ENCODE measurements at places on chromosomes 2 and 18.

DNA sequence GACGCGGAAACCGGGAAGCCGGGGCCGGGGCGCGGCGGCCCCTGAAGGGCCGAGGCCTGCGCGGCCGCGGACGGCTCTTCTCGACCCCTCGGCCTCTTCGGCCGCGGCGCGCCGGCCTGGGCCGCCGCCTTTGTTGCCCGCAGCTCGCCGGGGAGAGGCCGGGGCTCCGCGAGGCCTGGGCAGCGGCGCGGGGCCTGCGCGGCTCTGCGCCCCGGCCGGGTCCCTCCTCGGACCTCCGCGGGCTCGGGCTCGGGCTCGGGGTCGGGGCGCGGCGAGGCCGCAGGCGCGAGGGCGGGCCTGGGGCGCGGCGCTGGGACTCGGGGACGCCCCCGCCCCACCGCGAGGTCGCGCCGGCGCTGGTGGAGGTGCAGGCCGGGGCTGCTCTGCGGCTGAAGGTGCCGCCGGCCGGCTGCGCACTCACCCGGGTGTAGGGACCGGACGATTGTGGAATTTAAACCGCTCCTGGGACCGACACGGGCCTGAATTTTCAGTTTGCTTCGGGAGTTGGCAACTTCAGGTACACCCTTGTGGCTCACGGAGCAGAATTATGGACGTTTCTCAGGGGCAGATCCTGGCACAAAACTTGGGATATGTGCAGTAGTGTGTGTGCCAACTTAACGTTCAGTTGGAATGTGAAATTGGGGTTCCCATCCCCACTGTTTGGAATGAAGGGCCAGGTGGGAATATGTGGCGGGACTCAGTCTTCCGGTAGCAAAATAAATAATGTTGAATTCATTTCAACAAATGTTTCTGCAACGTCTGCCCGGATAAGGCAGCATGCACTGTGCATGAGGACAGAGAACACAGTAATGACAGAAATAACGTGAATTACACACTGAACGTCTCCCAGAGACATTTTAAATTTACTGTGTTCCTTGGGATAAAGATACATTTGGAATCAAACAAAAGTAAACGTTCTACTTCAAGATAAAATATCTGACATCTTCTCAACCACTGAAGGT is 787 bp downstream of the SOCS6 start:
- DNase-seq: peak; percentile 13

DNA sequence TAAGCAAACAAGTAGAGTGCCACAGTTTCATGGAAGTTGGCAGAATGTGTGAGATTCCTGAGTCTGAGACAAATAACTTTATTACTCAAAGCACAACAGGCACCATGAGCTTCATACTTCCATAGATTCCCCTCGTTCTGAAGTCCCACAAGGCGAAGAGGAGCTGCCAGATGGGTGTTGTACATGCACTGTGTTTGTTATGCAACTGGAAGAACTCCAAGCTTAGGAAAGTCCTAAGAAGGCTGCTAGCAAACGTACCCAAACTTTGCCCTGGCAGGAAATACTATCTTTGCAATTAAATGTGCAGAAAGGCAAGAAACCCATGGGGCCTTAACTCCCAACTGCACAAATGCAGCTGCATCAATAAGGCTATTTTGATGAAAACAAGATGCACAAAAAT is 1.6 kb upstream of the GCA start:
- DNase-seq: no peak

GRCh38 chr2:207048416-207048815 is 109.1 kb downstream of the CPO start:
- DNase-seq: no peak

DNA sequence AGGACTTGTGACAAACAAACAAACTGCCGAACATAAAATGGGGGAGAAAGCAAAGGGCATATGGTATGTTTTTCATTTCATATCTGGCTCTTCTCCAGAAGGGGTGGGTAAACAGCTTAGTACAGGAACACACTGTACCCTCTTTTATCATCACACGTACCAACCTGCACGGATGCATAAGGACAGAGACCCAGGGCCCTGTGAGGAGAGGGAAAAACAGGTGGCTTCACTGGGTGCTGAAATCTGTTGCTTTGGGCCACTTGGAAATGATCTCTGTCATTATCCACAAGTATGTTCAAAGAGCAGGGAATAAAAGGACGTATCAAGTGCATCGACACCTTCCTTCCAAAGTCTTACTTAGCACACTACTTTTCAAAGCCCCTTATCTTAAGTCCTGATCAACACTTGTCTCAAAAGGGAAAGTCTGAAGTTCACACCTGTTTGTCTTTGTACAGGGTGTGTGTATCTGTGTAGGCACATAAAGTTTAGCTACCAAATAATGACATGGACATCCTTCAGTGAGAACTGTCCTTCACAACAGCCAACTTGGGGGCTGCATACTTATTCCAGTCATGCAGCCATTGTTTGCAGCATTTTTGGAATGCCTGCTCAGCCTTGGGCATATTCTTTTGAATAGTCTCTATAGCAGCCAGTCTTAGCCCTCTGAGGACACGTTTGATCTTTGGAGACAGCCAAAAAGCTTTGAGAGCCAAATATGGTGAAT is 60.6 kb downstream of the IRS1 start:
- DNase-seq: no peak

DNA sequence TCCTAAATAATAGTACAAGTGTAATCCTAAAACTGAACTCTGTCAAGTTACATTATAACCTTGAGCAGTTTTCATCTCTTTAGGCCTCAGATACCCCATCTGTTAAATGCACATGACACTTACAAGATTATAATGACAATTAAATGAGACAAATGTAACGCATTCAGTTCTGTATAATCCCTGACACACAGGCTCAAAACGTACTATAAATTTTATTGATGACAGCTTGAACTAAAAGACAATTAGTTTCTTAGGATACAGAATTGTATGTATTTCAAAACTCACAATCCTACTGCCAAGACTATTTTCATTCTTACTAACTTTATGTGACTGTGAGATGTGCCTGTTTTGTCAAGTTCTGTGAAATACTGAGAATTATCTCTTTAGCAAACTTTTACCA is 56.2 kb downstream of the GFPT1 start:
- no peak for DNase-seq

GRCh38 chr2:64143169-64144056 is 807 bp downstream of the PELI1 start:
- DNase-seq: peak; percentile 15

DNA sequence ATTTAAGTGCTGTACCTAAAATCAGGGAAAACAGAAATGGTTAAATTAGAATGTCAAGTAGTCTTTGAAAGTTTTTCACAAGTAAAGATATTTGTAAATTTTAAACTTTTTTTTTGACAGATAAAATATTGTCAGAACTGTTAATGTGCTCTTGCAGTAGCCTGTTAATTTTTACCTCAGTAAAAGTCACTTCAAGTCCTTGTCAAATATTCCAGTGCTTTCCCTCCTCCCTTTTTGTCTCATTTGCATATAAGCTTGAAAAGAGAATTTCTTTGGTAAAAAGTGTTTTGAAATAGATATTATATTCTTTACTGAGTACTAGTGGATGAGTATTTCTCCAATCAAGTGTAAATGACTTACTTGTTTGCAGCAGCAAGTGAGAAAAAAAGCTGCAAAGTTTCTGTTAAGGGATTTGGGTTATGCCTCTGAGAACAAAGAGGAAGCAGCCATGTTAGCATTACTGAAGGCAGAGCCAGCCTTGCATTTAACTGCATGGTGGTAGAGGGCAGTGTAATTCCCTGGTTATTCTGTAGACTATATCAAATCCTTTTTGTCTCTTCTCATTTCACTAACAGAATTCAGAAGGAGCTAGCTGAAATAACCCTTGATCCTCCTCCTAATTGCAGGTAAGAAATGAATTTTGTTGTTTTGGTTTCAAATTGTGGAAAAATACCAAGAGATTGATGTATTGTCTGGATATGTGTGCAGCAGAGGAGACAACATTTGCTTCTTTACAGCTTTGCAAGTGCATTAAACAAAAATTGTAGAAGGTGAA is 3.2 kb downstream of the UBE2E3 start:
- no peak for DNase-seq

DNA sequence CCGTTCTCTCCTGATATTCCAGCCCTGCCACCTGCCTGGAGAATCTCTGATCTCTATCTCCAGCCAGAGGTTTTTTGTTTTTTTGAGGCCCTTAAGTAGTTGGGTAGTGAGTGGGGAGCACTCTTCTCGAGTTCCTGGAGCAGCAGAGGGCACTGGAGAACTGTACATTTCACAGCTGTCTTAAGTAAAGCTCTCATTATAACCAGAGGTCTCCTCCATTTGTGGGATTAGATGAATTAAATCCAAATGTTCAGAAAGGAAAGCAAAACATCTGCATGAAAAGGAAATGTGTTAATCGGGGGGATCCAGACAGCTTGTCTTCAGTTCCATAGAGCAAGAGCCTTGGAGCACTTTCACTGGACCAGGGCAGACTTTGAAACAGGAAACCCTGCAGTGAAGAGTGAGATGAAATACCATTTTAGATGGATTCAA is 32.8 kb downstream of the AOX1 start:
- DNase-seq: no peak

- no peak for DNase-seq
Measured at GRCh38 chr2:63484901-63485300, 103.4 kb downstream of the WDPCP start.

GRCh38 chr2:171432969-171433762 is 624 bp downstream of the METTL8 start:
- DNase-seq: peak; percentile 27

GRCh38 chr2:225064362-225064761 is 22.1 kb upstream of the DOCK10 start:
- DNase-seq: no peak

- DNase-seq: no peak
Measured at GRCh38 chr2:238868067-238868524, 20.2 kb downstream of the TWIST2 start.

DNA sequence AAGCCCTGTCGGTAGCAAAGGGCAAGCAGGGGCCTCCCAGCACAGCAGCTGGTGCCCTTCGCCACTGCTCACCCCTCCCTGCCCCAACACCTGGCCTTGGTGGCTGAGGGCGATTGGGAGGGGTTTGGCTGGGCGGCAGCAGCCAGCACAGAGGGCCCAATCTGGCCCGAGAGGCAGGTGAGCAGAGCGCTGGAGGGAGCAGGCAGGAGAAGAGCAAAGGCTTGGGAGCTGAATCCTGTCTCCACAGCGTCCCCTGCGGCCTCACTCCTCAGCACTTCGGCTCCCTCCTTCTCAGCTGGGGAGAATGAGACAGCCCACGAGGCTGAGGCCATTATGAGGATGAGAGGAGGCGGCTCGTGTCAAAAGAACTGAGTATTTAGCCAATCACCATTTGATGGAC is 74.9 kb upstream of the TAF1B start:
- DNase-seq: no peak

- DNase-seq: no peak
Measured at GRCh38 chr18:47260924-47261701, 9.7 kb upstream of the SKOR2 start.

DNA sequence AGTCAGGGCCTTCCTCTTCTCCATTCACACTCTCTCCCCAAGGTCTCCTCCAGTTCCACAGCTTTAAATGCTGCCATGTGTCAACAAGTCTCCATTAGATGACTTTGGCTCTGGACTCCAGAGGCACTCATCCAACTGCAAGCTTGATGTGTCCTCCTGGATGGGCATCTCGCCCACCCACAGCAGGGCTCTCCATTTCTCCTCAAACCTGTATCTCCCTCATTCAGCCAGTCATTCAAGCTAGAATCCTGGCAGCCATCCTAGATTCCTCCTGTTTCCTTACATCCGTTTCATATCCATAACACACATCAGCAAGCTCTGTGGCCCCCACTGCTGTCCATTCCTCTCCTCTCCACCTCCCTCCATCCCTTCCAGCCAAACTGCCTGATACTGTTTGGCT is 88.4 kb upstream of the AFF3 start:
- DNase-seq: no peak

GRCh38 chr2:136510244-136510643 is 255.1 kb upstream of the THSD7B start:
- DNase-seq: no peak

GRCh38 chr2:196137271-196137670 is 34.1 kb downstream of the STK17B start:
- DNase-seq: no peak

DNA sequence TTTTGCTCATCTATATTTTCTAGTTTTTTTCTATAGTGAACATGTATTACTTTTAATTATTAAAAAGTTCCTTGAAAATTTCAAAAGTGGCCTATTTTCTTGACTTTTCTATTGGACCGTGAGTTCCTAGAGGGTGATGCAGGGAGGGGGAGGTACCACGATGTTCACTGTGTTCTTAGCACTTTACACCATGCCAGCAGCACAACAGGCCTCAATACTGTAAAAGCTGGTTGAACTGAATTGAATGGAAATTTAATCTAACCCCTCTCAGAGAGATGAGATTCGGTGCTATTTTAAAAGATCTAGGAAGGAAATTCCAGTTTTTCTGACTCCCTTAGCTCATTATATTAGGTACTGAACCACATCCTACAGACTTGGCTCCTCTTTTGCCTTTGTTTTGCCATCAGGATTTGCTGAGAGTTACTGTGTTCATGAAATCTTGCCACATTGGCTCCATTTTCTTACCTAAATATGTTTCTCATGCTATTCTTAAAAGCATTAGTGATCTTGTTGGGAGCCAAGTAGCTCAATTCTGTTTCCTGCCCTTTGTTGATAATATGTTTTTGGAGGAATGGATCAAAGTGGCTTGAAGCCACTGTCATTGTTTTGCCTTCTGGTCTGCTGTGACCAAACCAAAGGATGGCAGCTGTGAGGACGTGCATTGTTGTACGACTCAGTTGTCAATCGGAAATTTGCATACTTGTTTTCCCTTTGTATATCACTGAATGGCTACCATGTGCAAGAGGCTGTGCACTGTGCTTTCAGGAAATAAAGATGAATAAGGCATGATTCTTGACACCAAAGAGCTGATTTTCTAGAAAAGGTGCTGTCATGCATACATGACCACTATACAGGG is 25.3 kb downstream of the MYO1B start:
- no peak for DNase-seq

GRCh38 chr18:61107113-61107512 is 226.1 kb upstream of the CDH20 start:
- no peak for DNase-seq

GRCh38 chr2:217864963-217865772 is 137.6 kb downstream of the TNS1 start:
- DNase-seq: peak; percentile 17

- no peak for DNase-seq
Measured at GRCh38 chr2:15378148-15378908, 182.8 kb downstream of the NBAS start.

- no peak for DNase-seq
Measured at GRCh38 chr2:141911485-141912066, 219.2 kb downstream of the LRP1B start.

DNA sequence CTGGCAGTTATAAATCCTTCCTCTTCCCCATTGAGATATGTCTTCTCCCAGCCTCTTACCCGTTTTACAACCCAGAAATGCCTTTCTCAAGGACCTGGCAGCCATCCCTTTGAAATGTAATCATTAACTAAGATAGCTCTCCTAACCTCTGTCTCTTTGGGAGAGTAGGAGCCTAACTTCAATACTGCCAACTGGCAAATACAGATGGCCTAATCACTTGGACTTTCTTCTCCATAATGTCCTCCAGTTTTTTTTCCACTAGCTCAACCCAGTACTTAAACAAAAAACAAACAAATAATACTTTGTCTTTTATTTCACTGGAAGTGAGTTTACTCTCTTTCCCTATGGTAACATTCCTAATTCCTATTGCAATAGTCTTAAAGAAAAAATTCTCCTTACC is 1391.1 kb downstream of the SUCLG1 start:
- DNase-seq: no peak
